ENCODE measurements at places on chromosomes 2 and 18.

- DNase-seq, result no peak
These were observed 120.7 kb downstream of the LOXHD1 start for GRCh38 chr18:46536215-46536874.

DNA sequence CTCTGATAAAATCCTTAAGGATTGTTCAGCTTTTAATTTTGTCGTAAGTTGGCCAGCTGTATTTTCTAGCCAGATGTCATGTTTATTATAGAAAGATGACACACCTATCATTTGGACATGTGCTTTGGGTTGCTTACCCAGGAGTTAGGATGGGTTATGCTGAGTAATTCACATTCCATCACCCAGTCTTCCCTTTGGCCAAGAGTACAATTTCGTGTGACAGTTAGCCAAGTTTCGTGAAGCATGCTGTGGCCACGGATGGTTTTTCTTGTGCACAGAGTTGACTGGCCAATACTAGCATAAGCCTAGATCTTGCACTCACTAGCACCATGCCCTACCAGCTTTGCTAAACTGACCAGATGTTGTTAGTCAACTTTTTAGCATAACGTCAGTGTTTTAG lies 5.8 kb downstream of the MAPRE3 start:
- no peak for DNase-seq

DNA sequence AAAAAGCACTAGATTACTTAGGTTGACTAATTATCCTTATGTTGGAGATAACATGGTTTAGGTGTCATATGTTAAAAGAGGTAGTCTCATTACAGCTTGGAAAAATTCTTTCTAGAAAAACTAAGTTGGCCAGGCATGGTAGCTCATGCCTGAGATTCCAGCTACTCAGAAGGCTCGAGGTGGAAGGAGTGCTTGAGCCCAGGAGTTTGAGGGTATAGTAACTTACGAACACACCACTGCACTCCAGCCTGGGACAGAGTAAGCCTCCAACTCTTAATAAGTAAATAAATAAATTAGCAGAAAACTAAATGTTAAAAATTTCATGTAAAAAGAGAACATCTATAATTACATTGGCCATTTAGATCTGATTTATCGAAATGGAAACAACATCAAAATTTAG lies 177.2 kb downstream of the NR4A2 start:
- DNase-seq, result no peak

GRCh38 chr2:197626965-197627625 lies 48.3 kb downstream of the RFTN2 start:
- no peak for DNase-seq

DNA sequence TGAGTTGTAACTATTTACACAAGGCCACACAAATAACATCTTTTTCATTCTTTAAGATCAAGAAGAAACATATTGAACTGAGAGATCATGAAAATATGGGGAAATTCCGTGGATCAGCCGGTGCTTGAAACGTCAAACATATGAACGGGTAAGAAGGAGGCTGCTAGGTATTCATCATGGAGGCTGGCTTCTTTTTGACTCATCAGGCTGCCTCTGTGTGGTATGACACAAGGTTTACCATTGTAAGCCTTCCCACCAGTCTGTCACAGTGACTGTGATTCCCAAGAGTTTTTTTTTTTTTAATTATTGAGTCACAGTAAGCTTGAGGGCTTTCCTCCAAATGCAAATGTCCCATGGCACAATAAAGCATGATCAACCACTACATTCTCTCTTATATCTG lies 506.9 kb downstream of the BCL11A start:
- no peak for DNase-seq

- DNase-seq, result no peak
These were observed 239.1 kb downstream of the TGIF1 start for GRCh38 chr18:3689091-3689490.

GRCh38 chr18:500632-501405 lies at the start of gene COLEC12:
COLEC12 (minus strand) TSS chr18:500701; CDS start chr18:500514, 187 bp downstream.
- DNase-seq, result peak; percentile 76

DNA sequence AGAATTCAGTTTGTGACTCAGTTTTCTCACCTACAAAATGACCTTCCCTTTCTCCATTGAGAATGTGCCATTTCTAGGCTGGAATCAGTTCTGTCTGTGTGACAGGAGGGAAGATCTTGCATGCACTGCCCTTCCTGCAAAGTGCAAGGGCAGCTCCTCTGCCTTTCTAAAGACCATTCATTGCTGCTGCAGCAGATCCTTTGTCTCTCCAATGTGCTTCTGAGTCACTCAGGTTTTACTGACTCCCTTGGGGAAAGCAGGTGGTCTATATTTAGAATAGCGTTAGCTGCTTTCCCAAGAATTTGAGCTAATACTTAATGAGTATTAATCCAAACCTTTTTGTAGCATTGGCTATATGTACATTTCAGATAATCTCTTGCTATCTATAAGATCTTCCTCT lies 62.5 kb downstream of the DAW1 start:
- DNase-seq, result no peak

- no peak for DNase-seq
These were observed 395.4 kb upstream of the ACVR2A start for GRCh38 chr2:147449323-147449991.

GRCh38 chr2:191030521-191031154 lies 16.7 kb upstream of the STAT1 start:
- DNase-seq, result no peak

DNA sequence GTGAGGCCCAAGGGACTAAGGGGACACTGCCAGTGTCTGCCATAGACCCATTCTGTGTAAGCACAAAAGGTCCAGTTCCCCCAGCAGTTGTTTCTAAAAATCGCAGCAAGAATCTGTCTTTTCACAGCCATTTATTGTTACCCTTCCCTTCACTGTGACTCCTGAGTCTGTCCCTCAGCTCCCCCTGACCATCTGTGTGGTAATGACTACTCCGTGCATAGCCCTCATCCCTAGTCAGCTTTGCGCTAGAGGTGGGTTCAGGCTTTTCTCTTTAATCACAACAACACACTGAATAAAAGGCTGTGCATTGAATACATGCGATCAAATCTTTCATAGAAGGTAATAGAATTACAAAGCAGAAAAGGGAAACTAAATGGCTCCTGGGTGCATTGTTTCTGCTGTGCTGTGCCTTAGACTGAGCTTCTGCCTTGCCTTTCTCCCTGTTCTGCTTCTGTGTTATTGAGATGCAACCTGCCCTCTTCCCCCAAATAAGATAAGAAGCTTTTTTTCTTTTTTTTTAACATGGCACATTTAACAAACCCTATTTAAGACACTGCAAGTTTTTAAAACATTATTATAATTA lies 836.0 kb upstream of the CDH2 start:
- no peak for DNase-seq

DNA sequence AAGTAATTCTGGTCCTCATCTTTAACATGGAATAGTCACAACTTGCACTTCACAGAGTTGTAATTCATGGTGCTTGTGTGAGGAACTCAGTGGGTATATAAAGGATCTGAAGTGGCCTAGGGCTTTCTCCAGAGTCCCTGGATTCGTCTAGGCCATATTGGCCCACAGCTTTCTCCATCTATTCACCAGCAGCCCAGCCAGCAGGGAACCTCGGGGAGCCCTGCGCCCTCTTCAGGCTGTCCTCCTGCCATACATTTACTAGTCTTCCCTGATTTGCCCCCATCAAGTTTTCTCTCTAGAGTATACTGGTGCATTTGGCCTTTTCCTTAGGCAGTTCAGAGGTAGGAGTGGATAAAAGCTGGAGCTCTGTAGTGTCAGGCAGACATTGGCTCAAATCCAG lies 278.3 kb downstream of the MYCN start:
- DNase-seq, result peak; percentile 43

DNA sequence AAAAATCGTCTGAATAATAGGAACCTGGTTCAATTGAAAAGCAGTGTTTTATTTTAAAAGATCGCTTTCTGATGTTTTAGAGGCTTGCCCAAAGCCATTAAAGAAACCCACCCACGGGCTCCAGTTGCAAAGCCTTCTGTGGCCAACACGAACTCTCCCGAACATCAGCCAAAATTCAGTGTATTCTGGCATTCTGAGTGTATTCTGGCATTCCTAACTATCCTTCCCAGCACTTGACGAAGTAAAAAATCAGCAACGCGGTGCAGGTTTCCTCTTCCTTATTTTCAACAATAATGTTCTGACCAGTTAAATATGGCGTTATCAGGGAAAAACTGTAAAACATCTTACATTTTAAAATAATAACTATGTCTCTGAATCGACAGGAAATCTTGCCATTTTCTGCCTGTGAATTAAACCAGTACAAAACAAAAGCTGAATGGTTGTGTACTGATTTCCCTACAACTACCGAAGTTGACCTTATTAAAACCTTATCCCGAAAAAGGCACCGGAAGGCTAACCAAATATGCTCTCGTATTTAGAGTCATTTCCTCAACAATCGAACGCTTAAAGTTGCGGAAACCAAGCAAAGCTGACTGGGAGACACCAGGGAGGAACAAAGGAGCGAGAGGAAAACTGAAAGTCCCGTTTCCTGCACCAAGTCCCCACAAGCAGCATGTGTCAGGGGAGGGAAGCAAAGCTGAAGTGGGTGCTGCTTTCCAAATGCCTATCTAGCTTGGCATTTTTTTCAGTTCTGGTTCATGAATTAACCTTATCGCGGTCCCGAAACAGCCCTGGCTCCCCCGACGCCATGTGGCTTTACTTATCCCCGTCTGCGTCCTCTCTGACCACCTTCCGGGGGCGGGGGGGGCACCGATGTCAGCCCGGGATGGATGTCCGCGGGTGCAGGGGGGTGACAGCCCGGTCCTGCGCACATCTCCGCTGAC lies 44.3 kb downstream of the ZNF516 start:
- DNase-seq, result peak; percentile 74

DNA sequence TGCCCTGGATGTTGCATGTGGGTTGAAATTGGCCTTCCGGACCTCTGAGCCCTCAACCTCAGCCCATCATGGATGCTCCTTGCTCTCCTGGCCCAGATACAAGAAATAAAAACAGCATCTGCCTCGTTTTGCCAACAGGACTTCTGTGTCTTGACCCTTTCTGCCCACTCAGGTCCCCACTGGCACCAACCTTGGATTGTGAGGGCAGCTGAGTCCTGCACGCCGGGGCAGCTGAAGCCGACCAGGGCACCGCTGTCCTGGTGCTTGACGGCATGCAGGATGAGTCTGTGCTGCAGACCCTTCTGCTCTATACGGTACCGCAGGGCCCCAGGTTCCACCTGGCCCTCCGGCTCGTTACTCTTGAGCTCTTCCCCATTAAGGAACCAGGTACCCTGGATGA lies 4.7 kb downstream of the OBSL1 start:
- no peak for DNase-seq

DNA sequence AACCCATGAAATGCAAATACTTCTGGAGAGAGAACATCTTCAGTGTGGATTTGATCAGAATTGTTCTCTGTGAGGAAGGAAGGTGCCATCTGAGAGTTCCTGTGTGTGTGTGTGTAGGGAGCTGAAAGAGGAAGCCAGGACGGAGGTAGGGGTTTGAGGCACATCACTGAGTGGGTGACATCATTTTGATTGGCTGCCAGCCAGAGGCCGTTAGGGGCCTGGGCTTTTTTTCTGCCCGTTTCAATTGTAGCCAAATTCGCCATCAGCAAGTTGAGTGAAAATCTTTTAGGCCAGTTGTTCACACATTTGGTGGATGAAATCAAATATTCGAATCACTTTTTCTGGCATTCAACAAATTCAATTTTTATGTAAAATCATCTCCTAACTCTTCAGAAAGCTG lies 48.9 kb downstream of the TSN start:
- no peak for DNase-seq

GRCh38 chr2:195642027-195642678 lies 14.9 kb upstream of the SLC39A10 start:
- DNase-seq, result no peak

- no peak for DNase-seq
These were observed 43.8 kb upstream of the GORASP2 start for GRCh38 chr2:170885130-170885791.

DNA sequence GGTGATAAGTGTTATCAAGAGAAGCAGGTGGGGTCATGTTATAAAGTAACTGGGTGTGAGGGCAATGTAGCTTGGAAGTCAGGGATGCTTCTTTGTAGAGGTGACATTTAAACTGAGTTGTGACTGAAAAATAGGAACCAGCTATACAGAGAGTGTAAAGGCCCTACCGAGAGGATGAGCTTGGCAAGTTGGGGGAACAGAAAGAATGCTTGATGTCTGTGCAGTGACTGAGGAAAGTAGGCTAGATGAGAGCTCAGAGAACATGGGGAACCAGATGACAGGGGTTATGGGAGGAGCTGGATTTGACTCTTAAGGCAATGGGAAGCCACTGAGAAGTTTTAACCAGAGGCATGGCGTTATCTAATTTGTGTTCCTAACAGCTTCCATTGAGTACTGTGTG lies 115.3 kb downstream of the DOCK10 start:
- no peak for DNase-seq

- DNase-seq, result no peak
These were observed 49.6 kb downstream of the CPO start for GRCh38 chr2:206988884-206989283.

- DNase-seq, result peak; percentile 33
These were observed 210.9 kb downstream of the NDUFA10 start for GRCh38 chr2:239814116-239814860.

DNA sequence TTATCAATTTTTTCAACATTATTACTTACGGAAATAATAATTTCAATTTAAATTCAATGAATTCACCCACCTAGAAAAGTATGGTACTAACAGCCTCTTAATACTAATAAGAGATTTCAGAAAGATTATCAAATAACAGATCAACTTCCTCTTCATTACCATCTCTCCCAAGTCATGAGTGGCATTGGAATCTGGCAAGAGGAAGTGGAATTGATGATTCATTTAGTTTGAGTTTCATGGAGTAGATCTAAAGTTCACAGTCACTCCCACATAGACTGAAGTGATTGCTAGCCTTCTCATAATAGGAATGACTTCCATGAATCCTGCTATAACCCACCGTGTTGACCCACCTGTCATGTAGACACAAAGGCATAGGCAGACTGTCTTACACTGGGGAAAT lies 77.7 kb upstream of the WDR75 start:
- DNase-seq, result no peak

DNA sequence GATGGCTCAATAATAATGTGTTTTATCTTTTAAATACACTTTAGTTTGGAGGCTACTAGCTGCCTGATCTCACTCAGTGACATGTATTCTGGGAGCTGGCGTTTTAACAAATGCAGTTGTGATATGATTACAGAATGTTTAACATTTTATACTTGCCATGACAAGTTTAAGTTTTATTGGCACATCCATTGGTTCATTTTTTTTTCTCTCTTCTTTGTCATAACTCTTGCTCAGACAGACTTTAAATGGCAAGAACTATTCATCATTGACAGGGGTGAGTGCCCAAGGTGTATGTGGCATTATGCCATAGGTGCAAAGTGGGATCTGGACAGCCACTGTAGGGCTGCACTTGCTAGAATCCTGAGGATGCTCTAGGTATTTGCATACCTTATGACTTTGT lies 72.1 kb upstream of the MYL1 start:
- DNase-seq, result no peak

DNA sequence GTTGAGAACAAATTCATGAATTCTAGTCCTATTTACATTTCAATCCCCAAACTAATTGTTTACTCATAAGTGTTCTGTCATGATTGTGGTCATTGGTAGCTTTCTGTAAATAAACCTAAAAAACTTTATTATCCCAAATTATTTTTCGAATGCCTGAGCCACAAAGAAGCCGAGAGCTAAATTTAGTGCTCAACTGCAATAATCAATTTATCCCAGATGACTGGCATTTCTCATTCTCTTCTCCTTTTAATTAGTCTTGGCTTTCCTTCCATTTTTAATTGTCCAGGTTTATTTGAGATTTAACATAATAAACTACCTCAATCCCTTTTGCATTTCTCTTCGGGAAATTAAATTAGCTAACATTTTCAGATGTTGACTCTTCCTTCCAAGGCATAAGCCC lies 308.3 kb downstream of the ALK start:
- no peak for DNase-seq

GRCh38 chr2:215949991-215950404 lies 63.4 kb downstream of the MREG start:
- DNase-seq, result no peak

- no peak for DNase-seq
These were observed 321.5 kb upstream of the FSIP2 start for GRCh38 chr2:185417111-185417510.
